ENCODE measurements at places on chromosomes 5 and 9. TPM values are rescaled to one million over a fixed set of nuclear protein-coding genes. Genes with fewer than 3 reads are reported as not detected.

GRCh38 chr5:134227259-134227658 lies 1.4 kb upstream of the PPP2CA start:
- DNase-seq = peak; percentile 45

GRCh38 chr5:33556330-33557328 lies 115.9 kb downstream of the TARS1 start:
- DNase-seq = no peak

DNA sequence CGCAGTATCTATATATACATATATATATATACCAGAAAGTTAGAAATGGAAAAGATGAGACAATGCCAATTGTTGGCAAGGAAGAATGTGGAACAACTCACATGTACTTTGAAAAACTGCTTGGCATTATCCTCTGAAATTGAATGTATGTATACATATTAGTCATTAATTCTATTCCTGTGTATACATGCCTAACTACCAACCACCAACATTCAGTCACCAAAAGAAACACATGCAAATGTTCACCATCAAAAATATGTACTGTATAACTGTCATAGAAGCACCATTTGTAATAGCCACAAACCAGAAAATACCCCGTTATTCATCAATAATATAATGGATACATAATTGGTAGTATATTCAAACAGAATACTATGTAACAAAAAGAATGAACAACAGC lies 330.2 kb upstream of the GRAMD2B start:
- no peak for DNase-seq

GRCh38 chr5:73615085-73615484 lies 10.9 kb upstream of the ARHGEF28 start:
- DNase-seq = no peak

- no peak for DNase-seq
Observed at GRCh38 chr9:137192859-137193258, 4.4 kb downstream of the SSNA1 start.

DNA sequence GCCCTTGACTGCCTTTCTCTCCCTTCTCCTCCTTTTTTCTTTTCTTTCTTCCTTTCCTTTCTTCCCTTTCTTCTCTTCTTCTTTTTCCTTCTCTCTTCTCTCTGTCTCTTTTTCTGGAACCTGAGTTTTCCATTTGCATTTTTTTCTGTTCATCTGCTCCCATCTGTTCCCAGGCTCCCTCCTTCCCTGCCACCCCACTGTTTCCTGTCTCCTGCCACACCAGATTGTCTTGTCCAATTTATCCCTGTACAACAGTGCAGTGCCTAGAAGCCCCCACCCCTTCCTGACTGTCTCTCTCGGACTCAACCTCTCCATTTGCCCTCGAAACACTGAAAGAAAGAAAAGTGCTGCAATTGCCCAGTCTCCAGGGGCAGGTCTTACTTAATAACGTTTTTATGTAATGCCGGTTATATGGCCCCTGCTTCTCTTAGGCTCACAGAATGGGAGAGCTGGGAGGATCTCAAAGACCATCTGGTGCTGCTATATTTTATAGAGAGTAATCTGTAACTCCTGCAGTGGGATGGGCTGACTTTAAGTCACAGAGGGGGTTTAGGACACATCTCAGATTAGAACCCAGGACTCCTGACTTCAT lies 101.4 kb downstream of the RALGPS1 start:
- DNase-seq = no peak

Gene LIFR
- total RNA-seq = 11.8 TPM

DNA sequence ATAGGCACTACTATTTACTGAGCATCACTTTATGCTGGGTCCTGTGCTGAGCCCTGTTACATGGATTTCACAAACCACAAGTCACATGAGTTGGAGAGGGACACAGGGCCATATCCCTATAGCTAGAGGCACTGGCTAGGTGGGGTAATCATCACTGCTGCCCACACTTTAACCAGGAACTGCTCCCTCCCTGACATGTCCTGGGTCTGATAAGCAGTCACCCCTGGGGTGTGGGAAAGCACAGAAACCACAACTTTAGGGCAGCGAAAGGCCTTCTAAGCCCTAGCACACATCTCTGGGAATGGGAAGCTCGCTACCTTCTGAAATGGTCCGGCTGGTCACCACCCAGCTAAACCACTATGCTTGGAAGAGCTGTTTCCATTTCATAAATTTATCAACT lies 15.0 kb downstream of the TBC1D2 start:
- DNase-seq = no peak

- DNase-seq = no peak
Observed at GRCh38 chr5:150428978-150429377, 16.3 kb upstream of the CD74 start.

DNA sequence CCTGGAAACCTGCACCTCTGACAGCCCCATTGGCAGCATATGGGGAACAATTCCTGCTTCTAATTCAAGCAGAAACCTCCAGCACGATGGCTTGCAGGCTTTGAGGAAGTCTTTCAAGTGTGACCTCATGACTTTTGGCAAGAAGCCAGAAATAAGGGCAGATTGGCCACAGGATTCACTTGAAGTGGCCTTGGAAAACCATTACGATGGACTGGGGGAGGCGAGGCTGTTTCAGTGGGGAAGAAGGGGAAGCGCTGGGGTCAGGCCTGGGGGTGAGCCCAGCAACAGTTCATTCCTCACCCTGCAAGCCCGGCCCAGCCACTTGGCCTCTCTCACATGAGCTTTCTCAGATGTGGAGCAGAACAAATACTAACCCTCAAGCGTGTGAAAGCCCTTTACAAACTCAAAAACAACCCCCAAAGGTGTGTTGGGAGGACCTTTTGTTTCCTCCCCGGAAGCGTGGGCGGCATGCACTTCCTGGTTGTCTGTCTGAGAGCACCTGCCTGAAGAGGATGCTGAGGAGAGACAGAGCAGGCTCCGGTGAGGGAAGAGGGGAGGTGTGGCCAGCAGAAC lies 26.9 kb upstream of the EEIG1 start:
- no peak for DNase-seq

Gene C9orf43
- total RNA-seq = 0.42 TPM
